Omental fat pad (tissue), 4 donors: ENCODE measurements at places on chromosomes 4 and X.
A peak's percentile ranks its signal among the peaks of the same experiment; 100 is the strongest.

- DNase-seq, result no peak
Measured at GRCh38 chrX:120223374-120223773, 27.2 kb upstream of the ZBTB33 start.

DNA sequence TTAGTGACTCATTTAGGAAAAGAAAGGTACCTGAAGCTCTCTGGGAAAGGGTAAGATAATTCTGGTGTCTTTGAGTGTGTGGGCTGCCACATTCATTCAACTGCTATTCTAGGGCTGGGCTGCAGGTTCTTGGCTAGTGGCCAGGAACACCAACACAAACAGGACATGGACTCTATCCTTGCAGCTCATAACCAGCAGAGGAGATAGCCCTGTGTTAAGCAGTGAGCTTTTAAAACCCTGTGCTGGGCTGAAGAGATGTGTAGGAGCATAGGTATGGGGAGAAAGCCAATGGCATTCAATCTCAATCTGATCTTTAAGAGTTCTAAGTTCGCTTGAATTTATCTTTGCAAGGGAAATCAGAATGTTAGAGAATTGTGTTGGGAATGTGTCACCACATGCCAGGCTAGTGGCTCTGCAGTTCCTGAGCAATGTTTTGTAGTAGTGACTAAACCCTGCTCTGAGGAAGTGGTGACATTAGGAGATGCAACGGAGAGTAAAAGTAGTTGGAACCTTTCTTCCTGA lies 39.2 kb downstream of the SGMS2 start:
- DNase-seq, result no peak

DNA sequence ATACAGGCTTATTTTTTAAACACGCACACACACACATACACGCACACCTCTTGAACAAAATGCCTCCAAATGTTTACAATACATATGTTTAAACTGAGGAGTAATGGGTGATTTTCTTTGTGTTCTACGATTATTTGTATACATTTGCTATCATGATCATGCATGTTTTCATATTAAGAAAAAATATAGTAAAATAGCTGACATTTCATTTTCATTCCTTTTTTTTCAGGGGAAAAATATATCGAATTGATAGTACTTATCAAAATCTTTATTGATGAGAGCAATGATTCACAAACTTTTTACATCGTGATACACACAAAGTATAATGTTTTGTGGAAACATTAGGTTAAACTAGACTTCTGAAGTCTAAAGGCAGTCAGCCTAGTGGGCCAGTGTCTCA lies 618.9 kb downstream of the TECRL start:
- DNase-seq, result no peak

DNA sequence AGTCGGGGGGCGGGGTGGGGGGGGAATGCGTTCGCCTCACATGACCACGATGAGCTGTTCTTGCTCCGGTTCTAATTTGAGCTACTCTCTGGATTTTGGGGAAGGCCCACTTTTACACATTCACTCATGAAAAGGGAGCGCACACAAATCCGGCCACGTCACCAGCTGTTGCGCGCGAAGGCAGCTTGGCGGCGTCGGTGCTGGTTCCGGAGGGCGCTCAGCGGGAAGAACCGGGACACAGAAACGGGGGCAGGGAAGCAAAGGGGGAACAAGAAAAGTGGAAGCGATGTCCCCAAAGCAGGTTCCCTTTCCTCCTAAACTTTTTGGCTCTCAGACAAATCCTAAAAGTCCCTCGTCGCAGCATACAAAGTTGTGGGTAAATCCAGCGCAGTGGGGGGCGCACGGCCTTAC lies 605 bp downstream of the ANXA5 start:
- peak; percentile 60 for DNase-seq

DNA sequence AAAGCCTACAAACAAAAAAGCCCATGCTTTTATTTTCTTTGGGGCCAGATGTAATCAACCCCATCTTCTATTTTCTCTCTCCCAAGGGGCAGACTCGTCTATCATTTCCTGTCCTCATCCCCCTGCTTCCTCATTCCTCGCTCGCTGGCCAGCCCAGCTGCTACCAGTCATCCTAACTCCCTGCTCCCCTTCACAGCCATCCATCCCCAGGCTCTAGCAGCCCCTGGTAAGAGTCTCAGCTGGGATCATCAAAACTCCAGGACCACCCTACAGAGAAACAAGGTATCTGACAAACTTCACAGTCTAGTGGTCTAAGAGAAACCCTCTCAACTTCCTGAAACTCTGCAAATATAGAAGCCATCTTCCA lies 23.6 kb downstream of the SH3KBP1 start:
- no peak for DNase-seq

- no peak for DNase-seq
Measured at GRCh38 chr4:17189401-17189720, 290.9 kb upstream of the LDB2 start.

DNA sequence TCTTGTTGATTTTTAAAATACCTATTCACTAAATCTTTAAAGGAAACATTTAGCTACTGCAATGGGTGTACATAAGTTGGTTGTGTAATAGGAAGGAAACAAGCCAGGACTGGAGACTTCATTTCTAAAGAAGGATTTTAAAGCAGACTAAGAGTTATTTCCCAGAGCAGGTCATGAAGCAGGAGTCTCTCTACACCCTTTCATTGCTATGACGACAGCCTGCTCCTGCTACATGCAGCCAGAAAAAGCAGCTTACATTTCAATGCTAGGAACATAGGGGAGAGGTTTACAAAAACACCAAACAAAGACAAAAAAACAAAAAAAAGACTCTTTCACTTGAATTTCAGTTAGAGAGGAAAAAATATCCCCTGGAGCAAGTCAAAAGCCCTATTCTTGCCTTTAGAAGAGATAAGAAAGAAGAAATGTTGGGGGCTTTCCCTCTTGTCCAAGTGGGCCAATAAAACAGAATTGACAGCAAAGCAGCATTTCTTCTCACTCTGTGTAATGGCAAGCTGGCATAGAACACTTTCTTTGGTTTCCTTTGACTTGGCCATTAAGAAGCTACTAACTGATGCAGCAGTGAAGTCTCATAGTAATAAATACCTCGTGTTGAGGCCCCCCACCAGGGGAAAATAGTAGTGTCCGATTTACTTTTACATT lies 3.4 kb downstream of the SPARCL1 start:
- DNase-seq, result no peak

DNA sequence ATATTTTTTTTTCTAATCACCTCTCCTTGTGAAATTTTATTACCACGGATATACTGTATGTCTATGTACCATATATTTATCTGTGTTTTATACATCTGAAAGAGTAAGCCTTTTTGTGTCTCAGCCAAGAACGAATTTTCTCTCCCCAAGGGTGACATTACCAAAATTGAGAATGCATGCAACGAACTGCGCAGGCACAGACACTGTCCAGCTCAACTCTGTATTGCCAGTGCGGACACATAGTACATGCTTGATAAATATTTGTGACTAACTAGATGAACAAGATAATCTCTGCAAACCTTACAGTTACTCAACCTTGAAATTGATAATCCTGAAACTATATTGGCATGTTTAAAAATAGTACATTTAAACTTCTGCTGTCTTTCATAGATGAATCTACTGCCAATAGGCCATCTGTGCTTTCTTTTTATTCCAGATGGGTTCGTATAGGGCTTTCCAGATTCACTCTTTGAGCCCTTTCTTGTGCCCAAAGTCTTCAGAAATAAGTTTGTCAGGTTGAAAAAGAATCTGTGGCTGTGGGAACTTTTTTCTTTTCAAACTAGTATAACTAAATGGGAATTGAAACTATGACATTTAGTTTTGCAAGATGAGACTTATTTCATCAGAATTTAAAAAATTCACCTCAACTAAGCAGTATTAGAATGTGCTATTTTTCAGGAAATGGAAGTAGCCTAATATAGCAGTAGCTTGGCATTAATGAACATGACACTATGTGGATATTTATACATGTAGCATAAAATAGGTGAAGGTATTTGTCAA lies 38.9 kb downstream of the DTHD1 start:
- DNase-seq, result no peak

DNA sequence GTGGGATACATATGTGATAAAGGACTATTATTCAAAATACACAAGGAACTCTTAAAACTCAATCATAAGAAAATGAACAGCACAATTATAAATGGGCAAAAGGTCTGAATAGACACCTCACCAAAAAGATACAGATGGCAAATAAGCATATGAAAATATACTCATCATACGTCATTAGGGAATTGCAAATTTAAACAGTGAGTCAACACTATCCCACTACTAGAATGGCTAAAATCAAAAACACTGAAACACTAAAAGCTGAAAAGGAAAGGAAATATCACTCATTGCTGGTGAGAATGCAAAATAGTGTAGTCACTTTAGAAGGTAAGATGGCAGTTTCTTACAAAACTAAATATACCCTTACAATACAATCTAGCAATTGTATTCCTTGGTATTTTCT lies 597.0 kb upstream of the PABPC4L start:
- no peak for DNase-seq

GRCh38 chr4:78975865-78976264 lies 36.6 kb upstream of the PAQR3 start:
- no peak for DNase-seq

DNA sequence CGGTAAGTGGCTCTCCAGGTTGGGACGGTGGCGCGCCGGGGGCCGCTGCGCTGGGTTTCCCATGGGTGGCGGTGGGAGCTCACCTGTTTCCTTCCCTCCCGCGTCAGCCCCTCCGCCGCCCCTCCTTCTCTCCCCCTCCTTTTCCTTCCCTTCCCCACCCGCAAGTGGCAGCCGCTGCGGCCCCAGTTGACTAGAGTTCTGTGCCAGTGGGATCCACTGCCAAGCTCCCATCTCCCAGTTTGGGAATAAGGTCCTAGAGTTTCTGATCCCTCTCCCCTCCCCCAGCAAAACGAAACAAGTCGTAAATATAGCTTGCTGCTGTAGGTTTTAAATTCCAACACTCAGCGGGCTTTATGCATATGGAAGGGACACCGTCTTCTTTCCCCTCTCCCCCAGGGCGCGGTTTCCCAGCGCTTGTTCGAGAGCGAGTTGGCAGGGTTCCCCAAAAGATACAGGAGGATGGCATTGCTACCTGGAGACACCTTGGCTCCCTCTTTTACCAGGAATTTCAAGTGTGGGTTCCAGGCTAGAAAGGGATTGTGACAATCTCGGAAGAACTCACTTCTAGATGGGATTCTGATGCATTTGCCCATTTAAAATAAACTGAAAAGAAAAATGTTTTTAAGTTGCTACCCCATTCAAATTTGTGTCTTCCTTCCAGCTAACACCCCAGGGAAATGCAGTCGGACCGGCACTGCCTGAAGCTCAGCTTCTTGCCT lies 1.2 kb downstream of the TLL1 start:
- no peak for DNase-seq

- no peak for DNase-seq
Measured at GRCh38 chrX:96906741-96907140, 23.0 kb downstream of the RPA4 start.

GRCh38 chrX:54177306-54177705 lies 5.7 kb downstream of the FAM120C start:
- no peak for DNase-seq

- no peak for DNase-seq
Measured at GRCh38 chrX:131853440-131853839, 169.7 kb upstream of the STK26 start.

- DNase-seq, result no peak
Measured at GRCh38 chr4:145178740-145179280, 1.6 kb downstream of the OTUD4 start.

DNA sequence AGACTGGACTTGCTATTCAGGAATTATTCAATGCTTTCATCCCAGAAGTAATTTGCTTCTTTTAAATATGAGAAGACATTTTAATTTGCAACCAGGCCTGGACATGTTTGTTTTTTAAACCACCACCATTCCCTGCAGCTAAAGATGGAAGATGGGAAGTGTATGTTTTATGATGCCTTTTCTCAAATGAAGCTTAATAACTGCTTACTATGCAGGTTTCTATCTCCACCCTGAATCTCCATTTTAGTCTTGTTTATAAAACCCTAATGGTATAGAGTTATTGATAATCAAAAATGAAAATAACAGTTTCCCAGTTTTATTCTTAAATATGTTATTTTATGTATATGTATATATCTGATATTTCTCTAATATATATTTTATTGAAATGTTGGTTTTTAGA lies 418.9 kb downstream of the C4orf33 start:
- no peak for DNase-seq

GRCh38 chrX:150084496-150085229 lies 146.4 kb upstream of the EOLA2 start:
- no peak for DNase-seq

DNA sequence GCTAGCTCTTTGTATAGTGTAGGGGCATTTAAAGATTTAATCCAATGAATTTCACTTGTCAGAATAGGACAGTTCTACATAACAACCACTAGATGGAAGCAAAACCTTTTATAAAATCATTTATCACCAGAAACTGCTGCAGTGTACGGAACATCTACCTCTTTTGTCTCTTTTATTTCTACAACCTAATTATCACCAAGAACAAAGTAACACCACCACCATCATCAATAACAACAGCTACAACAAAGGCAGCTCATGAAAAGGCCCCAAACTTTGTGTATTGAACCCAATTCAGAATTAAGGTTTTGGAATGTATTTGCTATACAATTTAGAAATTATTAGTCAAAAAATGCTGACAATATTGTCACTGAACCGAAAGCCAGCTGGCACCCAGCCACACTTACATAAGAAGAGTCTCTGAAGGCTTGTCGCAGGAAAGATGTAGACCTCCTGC lies 260.9 kb upstream of the RPS6KA3 start:
- DNase-seq, result no peak

DNA sequence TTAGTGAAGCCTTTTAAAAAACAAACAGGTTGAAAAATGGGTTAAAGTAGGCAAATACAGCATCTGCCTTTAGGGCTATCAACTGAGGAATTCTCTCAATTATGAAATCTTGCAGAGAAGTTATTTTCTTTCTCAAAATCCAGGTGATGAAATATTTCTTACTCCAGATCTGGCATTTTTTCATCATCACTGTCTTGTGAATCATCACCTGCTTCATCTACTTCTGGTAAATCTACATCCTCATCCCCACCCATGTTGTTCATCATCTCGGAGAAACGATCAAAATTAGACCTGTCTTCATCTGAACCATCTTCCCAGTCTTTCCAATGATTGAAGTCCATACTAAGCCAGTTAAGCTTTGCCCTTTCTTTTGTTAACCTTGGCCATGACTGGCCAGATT lies 33.3 kb upstream of the HPF1 start:
- no peak for DNase-seq

GRCh38 chr4:128787509-128788311 lies 21.8 kb upstream of the JADE1 start:
- DNase-seq, result no peak

- DNase-seq, result no peak
Measured at GRCh38 chr4:176642472-176642871, 150.2 kb downstream of the VEGFC start.

DNA sequence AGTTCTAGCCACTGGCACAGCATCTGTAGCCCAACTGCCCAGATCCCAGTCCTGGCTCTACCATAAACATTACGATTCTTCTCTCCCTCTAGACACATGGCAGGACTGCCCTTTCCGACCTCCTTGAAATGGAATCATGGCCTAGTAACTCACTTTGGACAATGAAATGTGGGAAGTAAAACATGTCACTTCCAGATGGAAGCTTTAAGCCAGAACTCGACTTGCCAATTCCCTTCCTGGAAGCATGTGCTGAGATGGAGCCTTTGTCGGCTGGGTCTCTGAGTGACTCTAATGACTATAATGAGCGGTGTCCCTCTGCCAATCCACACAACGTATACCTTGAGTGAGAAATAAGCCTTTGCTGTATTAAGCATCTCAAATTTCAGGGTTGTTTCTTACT lies 34.7 kb downstream of the SH3RF1 start:
- DNase-seq, result no peak

- DNase-seq, result no peak
Measured at GRCh38 chrX:38970845-38971244, 169.6 kb downstream of the MID1IP1 start.

GRCh38 chr4:156690572-156690971 lies 281.0 kb downstream of the PDGFC start:
- no peak for DNase-seq

GRCh38 chr4:112075129-112075753 lies 70.0 kb upstream of the FAM241A start:
- DNase-seq, result no peak
